ENCODE measurements at places on chromosomes 6 and 20.
A peak's percentile ranks its signal among the peaks of the same experiment; 100 is the strongest.

GRCh38 chr6:153096031-153096430 lies 35.1 kb downstream of the RGS17 start:
- DNase-seq, result peak; percentile 32

DNA sequence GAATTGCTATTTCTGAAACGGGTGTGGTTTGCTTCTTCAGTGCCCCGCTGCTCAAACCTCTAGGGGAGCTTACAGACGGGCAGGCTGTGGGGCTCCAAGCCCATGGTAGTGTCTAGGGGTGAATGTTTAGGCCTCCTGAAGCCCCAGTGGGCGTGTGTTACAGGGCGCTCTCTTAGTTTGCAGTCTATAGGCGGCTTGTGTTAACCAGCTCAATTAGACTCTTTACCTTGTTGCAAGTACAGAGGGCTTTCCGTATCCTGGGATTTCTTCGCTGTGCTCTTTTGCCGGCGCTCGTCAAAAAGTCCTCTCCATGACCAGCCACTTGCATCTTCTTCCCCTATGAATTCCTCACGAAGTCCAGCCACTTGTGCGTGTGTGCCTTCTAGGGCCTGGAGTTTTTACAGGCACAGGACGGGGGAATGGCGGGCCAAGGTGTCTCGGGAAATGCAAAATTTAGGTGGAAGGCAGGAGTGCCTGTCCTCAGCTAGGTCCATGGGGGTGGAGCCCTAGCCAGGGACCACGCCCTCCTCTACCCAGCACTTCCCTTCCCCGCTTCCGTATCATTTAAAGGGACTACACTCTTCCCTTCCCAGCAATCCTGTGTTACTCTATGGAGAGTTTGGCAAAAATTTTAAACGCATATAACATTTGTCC lies 94.5 kb downstream of the HTR1B start:
- no peak for DNase-seq

DNA sequence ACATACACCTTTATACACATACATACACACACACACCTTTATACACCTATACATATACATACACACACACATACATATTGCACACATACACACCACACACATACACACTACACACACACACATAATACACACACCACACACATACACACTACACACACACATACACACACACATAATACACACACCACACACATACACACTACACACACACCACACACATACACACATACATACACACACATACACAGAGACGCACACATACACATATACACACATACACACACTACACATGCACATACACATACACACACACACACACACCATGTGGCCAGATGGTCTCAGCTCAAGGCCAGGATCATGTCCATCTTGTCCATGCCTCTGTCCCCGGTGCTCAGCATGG lies 25.7 kb downstream of the BPIFB1 start:
- no peak for DNase-seq

DNA sequence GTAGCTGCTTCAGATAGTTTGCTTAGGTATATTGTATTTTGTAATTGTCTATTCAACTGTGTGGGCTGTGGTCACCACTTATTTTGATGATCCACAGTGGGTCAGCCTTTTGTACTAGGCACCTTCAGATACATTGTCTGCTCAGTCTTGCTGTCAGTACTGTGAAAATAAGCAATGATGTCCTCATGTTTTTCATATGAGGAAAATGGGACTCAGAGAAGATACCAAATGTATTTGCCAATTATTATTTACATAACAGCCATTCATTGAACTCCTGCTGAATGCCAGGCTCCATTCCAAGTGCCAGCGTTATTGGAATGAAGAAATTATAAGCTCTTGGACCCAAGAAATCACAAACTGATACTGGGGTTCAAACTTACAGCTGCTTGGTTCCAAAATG lies 28.6 kb downstream of the MAPK14 start:
- DNase-seq, result no peak

DNA sequence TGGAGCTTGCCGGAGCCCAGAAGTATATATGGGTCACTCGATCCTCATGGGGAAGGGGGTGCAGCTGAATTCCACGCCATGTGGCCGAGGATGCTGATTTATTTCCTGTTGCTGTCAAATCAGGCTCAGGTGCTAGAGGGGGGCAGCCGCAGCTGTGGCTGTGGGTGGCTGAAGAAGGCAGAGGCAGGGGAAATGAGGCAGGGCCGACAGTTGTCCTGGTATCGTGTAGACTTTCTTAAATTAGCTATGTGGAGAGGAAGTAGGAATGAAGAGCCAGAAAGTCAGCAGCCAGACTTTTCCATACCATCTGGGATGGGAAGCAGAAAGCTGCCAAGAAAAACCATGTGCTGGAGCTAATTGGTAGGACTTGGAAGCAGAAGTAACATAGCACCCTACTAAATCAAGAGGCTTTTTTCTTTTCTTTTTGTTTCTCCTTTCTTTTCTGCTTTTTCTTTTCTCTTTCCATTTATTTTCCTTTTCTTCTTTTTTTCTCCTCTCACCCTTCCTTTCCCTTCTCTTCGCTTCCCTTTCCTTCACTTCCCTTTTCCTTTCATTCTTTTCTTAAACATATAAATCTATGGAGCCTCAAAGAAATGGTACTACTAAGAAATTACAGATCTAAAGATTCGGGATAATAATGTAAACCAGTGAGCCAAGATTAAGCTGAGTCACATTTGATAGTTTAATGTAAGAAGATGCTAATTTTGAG lies 90.6 kb upstream of the CD83 start:
- DNase-seq, result no peak

- peak; percentile 90 for DNase-seq
These were observed at the start of gene DEF6 for GRCh38 chr6:35297601-35298481. DEF6 (plus strand) TSS chr6:35297818; CDS start chr6:35297857, 39 bp downstream.

- DNase-seq, result no peak
These were observed 545.8 kb downstream of the MMUT start for GRCh38 chr6:48917233-48917632.

GRCh38 chr6:17959302-17959701 lies 28.1 kb downstream of the KIF13A start:
- no peak for DNase-seq

- DNase-seq, result no peak
These were observed 283.7 kb downstream of the ESR1 start for GRCh38 chr6:152091201-152091600.

- DNase-seq, result no peak
These were observed 253.8 kb upstream of the CDYL start for GRCh38 chr6:4522453-4522852.

DNA sequence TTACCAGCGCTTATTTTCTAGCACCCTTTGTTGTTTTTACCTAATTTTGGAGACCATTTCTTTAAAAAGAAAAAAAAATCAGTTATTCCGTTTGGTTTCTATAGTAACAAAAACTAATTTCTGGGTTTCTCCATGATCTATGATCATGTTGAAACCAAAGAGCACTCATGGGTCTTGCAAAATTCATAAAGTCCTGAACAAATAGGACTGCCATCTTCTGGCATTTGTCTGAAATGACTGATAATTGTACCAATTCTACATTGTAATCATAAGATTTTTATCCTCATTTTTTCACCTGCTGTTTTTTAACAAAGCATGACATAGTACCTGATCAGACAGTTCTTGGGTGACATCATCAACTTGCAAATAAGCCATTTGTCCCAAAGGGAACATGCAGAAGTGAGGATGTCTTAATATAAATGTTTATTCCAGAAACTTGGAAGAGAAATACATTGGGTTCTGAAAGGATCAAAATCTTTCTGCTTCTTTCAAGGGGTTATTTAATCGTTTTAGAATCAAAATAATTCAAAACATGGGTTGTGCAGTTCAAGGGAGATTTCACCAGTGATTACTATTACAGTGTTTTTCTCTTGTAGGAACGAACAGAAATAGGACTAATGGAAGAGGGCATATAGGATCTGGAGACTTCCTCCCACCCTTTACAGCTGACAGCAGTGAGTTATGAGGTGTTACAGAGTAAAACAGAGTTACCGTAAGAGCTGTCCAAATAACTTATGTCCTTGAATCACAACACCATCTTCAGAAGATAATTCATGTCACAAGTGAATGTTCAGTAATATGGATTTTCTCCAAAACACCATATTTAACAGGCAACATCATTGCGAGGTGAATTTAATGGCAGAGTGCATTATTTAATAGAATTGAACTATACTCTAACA lies 87.1 kb upstream of the GJE1 start:
- no peak for DNase-seq

DNA sequence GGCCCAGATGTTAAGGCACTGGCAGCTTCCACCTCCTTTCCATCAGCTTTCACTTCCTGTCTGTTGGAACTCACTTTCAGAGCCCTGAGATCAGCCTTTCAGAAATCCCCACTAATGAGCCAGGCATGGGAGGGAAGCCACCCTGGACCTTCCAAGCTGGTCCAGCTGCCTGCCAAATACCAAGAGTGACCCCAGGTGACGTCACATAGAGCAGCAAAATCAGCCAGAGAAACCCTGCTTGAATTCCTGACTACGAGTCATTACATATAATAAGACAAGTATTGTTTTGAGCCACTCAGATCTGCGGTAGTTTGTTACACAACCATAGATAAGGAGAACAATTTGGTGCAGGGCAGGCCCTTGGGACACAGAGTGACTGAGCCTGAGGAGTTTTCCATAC lies 556.0 kb upstream of the JAG1 start:
- DNase-seq, result no peak

DNA sequence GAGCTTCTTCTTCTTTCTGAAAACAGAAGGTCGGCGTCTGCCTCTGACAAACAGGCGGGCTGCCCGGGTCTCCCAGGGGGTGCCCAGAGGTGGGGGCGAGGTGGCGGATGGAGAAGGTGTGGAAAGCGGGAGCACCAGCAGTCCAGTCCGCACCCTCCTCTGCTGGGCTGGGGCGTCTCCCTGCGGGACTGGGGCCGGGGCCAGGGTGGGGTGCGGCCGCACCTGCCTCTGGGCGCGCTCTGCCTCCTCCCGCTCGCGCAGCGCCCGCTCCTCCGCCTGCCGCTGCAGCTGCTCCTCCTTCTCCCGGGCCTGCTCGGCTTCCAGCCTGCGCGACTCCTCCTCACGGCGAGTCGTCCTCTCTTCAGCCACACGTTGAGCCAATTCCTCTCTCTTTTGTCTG lies 71.1 kb upstream of the BCLAF1 start:
- no peak for DNase-seq

DNA sequence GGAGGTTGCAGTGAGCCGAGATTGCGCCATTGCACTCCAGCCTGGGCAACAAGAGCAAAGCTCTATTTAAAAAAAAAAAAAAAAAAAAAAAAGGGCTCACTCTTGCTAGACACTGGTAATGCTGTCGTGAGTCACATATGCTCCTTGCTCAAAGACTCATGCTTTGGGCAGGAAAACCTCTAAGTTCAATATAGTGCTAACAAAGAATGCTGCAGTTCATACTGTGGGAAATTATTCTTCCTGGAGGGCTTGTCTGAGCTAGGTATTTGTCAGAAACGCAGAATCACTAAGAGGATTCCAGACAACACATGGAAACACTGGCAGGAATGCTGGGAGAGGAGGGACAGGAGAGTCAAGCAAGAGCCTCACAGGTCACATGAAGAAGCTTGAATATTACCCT lies 2.3 kb upstream of the LYRM2 start:
- DNase-seq, result peak; percentile 37

DNA sequence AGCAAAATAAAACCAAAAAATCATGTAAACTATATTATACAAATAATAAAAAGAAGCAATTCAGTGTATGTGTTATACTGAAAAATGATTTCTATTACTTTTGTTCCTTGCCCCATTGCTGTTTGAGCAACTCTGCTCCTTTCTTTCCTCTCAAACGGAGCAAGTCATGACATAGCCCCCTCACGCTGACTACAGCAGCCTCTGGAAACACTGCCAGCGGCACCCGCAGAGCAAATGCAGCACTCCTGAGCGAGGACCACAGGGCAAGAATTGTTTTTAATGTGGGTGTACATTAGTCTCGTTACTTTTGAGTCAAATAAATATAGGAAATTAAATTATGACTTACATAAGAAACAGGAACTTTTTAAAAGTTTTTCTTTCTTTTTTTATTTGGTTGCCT lies 350.1 kb upstream of the HSF2 start:
- DNase-seq, result no peak

- no peak for DNase-seq
These were observed 52.6 kb downstream of the GFRAL start for GRCh38 chr6:55379895-55380294.

GRCh38 chr20:62694106-62694505 lies 14.5 kb upstream of the NTSR1 start:
- DNase-seq, result no peak

DNA sequence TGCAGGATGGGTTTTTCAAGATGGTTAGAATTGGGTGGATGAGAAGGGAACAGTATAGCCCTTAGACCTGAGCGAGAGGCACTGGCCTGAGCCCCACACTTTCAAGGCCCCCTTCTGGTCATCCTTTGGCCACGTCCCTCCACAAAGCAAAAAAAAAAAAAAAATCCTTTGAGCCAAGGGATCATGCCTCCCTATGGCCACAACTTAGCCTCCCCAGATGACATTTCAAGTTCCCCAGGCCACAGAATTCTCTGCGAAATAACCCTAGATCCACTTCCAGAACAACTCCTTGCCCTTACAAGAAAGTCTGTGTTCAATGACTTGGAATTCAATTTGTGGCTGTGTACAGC lies 30.4 kb downstream of the ELOVL2 start:
- no peak for DNase-seq

GRCh38 chr20:2006452-2007361 lies 12.8 kb upstream of the PDYN start:
- peak; percentile 74 for DNase-seq

DNA sequence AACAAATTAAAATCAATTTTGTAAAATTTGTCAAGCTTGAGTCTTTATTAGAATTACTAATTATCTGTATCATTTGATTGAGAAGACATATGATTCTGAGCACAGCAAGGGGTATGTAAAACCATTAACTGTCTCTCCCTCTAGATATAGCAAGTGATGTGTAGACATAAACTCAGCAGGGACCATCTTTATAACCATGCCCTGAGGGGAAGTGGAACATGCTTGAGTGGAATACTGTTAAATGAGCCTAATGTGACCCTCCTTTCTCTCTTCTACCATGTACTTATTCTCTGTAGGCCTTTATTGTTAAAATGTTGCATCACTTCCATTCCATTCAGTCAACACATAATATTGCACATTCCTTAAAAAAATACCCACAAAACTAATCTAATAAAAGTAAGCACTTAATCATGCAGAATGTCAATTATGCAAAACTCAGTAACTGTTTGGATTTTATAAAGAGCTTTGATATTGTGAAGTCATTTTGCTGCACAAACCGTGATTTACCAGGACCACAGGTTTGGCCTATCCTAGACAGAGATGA lies 896.6 kb upstream of the MANEA start:
- no peak for DNase-seq

- DNase-seq, result no peak
These were observed 42.8 kb upstream of the HFE start for GRCh38 chr6:26044140-26045064.

Data from NCI-H82 (cell line).